ENCODE measurements at places on chromosomes 1 and 21.
A peak's percentile ranks its signal among the peaks of the same experiment; 100 is the strongest.

DNA sequence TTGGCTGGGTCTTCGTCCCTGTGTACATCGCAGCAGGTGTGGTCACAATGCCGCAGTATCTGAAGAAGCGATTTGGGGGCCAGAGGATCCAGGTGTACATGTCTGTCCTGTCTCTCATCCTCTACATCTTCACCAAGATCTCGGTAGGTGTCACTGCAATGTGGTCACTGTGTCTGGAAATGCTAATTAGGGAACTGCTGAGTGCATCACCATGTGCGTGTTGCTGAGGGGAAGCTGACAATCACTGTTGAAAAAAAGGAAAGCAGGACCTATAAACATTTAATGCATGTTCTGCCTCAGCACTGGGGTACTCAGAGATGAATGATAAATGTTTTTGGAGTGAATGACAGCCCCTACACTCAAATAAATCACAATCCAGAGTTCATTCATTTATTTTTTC, 6.8 kb downstream of the SLC5A9 start:
- no peaks in the 10 kb centered on the region for H3K36me3 ChIP-seq
- H3K27me3 ChIP-seq = no peaks in the 10 kb centered on the region
- H3K4me3 ChIP-seq = no peak overlapping the region

- no peaks in the 10 kb centered on the region for H3K27me3 ChIP-seq
- no peak for DNase-seq
- no peaks in the 10 kb centered on the region for H3K4me1 ChIP-seq
- H3K4me3 ChIP-seq = no peak overlapping the region
Observed at GRCh38 chr1:3520419-3521378, 66.2 kb downstream of the ARHGEF16 start.

GRCh38 chr1:234218078-234218477, 155.2 kb upstream of the COA6 start:
- H3K4me3 ChIP-seq = peak overlapping the region; percentile 72
- H3K36me3 ChIP-seq = peaks cover 27% of the 10 kb centered on the region
- H3K27ac ChIP-seq = peak overlapping the region; percentile 65
- H3K27me3 ChIP-seq = no peaks in the 10 kb centered on the region

GRCh38 chr21:27648560-27648959, 681.7 kb upstream of the ADAMTS5 start:
- no peaks in the 10 kb centered on the region for H3K4me1 ChIP-seq
- H3K27ac ChIP-seq = no peak overlapping the region
- no peaks in the 10 kb centered on the region for H3K36me3 ChIP-seq
- H3K27me3 ChIP-seq = no peaks in the 10 kb centered on the region
- no peak overlapping the region for H3K4me3 ChIP-seq

DNA sequence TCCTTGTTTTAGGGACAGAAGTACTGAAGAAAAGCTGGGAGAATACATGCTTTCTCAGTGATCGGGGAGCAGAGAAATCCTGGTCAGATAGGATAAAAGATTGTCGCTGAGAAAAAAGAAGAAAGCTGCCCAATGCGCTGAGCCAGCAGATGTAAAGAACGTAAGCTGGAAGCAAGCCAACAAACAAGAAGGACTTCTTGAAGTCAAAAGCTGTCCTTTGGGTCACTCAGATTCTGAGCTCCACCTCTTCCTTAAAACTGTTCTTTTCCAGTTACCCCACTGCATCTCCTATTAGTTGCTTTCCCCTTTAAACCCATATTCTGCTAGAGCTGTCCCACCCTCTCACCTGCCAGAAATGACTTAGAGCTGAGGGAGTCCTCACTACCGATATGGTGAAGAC, 64.8 kb downstream of the GPR137B start:
- DNase-seq = no peak
- H3K4me3 ChIP-seq = no peak overlapping the region
- no peaks in the 10 kb centered on the region for H3K4me1 ChIP-seq
- H3K36me3 ChIP-seq = peaks cover 13% of the 10 kb centered on the region
